AG04450 (cell line): ENCODE measurements at places on chromosomes 5 and 9.

DNA sequence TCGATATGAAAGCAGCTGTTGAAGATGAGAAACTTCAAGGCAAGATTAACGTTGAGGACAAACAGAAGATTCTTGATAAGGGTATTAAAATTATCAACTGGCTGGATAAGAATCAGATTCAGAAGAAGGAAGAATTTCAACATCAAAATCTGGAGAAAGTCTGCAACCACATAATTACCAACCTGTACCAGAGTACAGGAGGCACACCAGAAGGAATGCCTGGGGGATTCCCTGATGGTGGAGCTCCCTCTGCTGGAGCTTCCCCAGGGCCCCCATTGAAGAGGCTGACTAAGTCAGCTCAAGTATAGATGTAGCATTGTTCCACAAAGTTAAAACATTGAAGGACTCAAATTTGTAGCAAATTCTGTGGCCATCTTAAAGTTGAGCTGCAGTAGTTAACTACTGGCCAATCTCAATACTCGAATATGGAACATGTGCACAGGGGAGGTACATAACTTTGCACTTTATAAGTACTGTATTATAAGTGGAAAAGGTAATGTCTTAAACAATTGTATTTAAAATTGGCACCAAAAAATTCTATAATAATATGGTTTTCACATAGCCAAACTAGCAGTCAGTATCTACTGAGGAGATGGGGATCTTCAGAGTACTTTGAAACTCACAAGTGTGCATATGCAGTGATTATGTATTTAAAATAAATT, 237.5 kb downstream of the CHSY3 start:
- peak; percentile 10 for DNase-seq

GRCh38 chr5:150485693-150486401, 22.1 kb upstream of the NDST1 start:
- DNase-seq = no peak

- no peak for DNase-seq
These were observed 127.4 kb downstream of the PTTG1 start for GRCh38 chr5:160548949-160549645.

DNA sequence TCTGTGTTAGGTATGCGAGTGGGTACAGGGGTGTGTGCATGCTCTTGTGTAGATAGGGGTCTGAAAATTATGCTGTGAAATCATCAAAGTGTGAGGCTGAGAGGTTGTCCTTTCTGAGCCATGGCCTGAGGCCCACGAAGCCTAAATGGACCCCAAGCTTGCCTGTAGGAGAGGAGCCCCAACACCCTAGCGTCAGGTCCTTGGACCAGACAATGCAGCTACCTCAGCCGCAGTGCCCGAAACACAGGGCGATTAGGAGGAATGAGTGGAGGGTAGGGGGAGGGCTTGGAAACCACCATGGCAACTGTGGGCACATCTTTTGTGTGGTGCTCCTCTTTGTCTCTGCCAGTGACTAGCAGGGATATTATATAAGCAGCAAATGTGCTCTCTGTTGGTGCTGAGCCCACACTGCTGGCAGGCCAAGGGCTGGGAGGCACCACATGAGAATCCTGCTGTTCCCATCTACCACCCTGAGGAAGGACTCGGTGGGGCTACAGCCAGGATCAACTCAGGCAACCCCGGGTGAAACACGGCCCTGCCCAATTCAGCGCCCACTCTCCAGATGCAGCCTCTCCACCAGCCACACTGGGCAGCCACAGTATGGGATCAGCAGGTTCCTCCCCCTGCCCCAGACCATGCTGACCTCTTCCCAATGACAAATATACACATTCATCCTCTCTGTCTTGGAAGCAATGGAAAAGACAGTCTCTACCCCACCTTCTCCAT, 84.6 kb upstream of the FSTL4 start:
- no peak for DNase-seq

DNA sequence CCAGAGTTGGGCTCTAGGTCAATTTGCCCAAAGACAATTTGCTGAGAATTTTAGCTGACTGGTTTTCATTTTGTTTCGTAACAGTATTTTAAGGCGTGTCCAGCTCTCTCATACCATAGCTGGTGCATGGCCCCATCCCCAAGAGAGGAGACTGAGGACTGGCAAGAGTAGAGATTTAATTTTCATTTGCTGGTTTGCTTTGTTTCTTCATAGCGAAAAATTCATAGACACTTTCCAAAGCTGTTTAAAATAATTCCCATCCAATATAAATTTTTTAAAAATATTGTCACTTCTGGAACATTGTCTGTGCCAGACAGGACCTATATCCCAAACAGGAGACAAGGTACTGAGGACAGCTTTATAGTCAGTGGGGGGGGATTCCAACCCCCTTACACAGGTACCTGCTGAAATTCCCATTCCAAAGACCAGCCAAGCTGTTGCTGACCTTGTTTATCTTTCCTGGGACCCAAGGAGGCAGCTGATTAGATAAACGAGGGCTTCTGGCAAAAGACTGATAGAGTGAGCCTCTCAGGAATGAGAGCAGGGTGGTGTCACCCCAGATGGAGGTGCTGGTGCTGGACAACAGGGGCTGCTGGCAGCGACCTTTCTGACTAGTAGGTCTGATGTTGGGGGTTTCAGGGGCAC, 6.8 kb upstream of the ANGPTL2 start:
- no peak for DNase-seq

GRCh38 chr5:142491270-142491669, 166.4 kb upstream of the SPRY4 start:
- no peak for DNase-seq

DNA sequence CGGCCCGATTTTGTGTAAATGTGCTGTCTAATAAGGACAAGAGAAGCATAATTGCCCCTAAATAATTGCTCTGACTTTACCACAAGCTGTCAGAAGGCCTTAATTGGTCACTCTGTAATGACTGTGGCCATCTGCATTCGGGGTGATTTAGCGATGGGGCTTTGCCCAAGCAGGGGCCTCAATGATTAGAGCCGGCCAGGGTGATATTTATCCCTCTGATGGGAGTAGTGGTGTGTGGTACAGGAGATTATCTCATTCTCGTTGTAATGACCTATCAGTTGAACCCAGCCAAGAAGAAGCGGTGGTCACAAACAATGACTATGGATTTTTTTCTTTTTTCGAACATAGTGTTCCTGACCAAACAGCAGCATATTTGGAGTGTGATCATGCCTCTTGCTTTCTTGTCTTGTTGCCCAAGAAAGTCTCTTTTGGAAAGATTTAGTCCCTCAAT, 72.0 kb upstream of the SAP30L start:
- DNase-seq = no peak

DNA sequence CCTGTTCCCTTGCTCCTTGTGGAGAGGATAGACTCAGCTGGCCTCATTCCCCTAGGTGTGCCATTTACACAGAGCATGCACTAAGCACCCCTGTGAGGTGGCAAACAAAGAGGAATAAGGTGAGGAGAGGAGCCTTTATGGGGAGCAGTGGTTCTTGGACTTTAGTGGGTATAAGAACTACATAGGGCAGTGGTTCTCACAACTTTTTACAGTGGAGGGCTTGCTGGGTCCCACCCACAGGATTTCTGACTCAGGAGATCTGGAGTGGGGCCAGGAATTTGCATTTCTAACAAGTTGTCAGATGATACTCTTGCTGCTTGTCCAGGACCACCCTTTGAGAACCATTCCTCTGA, 42.0 kb downstream of the CSF1R start:
- DNase-seq = peak; percentile 63

DNA sequence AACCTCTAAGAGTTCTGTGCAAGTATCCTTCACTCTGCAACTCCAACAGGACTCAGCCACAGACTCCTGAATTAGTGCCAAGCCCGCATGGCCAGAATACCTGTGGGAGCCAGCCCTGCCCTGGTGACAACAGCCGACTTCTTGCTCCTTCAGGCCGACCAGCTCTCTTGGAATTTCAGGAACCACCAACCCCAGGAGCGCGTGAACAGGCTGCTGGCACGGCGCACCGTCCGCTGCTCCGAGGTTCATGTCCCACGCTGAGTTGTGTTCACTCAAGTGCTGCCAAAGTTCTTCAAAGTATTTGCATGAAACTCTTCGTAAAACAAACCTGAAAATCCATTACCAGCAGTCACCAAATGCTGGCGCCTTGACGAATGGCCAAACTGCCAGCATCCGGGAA, 232.8 kb downstream of the NR2F1-AS1 start:
- no peak for DNase-seq

- no peak for DNase-seq
These were observed 81.2 kb downstream of the ALDH1A1 start for GRCh38 chr9:72871685-72872084.

- DNase-seq = no peak
These were observed 14.2 kb upstream of the TTLL11 start for GRCh38 chr9:122107291-122107805.

- no peak for DNase-seq
These were observed 137.6 kb downstream of the TRPM3 start for GRCh38 chr9:70983723-70984295.

GRCh38 chr9:8725635-8726034, 926.1 kb upstream of the DMAC1 start:
- no peak for DNase-seq

DNA sequence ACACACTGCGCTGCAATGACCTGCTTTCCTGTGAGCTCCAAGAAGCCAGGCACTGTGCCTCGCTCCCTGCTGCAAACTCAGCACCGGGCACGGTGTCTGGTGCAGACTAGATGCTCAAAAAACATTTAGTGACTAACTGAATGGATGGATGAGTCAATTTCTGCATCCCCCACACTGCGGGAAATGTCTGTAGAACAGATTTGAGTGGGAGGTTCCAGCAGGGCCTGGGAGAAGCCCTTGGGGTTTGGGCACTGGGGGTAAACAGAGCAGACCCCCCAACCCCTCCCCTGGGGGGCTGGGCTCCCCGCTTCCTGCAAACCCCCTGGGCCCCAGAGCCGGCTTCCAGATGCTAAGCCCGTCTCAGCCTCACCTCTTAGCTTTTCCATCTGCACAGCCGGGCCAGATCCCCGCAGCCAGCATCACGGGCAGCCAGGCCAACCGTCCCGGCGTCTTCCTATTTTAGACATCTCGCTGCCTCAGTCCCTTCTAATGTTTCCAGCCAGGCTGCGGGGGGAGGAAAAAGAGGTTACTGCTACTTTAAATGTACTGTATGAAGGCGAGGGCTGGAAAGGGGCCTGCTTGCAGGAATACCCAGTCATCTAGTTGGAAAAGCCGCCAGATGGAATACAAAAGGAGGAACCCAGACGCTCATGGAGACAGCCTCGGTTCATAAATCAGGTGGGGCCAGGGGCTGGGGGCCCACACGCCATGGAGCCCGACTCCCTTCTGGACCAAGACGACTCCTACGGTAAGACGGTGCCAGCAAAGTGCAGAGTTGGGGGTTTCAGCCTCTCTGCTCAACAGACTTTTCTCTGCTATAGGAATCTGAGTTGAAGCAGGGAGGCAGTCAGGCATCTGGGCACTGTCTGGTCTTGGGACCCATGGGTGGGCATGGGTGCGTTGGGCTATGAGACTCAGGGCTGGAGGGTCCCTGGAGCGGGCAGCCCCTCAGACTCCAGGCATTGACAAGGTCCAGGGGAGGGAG, 67.1 kb upstream of the GGTA1 start:
- DNase-seq = no peak

DNA sequence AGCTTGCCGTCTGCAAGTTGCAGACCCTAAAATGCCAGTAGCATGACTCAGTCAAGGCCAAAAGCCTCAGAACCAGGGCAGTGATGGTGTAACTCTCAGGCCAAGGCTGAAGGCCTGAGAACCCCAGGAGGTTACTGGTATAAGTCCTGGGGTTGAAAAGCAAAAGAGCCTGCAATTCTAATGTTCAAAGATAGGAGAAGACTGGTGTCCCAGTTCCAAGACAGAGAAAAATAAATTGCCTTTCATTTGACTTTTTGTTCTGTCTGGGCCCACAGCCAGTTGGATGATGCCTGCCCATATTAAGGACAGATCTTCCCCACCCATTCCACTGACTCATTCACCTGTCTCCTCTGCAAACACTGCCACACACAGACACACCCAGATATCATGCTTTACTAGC, 673.2 kb downstream of the CDH18 start:
- DNase-seq = no peak

DNA sequence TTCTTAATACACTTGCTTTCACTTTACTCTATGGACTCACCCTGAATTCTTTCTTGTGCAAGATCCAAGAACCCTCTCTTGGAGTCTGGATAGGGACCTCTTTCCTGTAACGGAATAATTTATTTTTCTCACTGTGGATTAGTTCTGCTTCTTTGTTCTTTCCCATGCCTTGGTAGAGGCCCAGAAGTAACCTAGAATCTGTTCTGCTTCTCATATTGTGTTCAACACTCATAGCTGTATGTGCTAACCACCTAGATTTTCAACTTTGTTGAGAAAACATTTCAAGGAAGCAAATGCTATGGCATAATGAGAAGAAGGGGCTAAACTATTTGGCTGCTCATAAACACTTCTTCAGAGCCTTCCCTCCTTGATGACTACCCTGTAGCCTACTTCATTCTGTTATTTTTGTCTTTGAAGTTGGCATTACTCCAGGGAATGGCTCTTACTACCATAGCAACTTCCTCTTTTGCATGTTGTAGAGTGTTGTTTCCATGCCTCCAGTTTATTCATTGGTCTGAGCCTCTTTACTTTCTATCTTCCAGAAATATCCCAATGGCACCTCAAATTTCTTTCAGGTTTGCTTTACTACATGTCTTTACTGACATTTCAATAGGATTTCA, 74.3 kb downstream of the KIAA0825 start:
- no peak for DNase-seq

DNA sequence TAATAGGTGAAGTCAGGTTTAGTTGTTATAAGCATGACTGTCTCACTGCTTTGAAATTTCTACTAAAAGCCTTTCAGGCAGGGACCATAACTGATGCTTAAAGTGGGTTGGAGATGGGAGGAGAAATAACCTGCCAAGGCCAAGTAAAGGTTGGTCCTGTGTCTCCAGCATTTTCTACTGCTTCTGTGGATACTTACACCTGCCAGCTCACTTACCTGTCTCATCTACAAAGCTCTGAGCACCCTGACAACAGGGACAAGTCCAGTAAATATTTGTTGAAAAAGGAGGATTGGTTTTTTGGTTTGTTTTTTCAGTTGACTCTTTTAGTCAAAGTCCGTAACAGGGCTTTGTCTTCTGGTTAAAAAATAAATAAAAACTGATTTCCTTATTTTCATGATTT, 38.6 kb downstream of the GRAMD2B start:
- DNase-seq = no peak

- no peak for DNase-seq
These were observed 102.0 kb upstream of the ADAMTS19 start for GRCh38 chr5:129358069-129358468.

GRCh38 chr5:52821901-52822300, 34.2 kb downstream of the ITGA1 start:
- DNase-seq = no peak

DNA sequence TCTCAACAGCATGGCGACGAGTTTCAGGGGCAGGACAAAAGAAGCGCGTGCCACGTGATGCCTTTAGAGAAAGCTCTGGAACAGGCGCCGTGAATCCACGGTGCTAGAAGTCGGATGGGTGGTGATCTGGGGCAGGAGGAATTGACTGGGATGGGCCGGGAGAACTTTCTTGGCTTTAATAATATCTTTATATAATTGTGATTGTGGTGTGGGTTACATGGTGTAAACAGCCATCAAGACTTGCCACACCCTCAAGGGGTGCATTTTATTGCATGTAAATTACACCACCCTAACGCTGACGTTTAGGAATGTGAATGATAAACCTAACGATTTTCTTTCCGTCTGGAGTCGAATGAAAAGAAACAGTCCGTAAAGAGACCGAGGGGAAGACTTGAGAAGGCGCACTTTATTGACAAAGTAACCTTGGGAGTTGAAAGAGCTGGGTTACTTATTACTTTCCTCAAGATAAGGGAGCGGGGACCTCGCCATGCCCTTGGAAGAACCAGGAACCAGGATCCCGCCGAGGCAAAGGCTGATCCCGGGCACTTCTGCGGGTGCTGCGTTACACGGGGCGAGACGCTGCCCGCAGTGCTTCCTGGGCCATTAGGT, 8.5 kb downstream of the NRARP start:
- no peak for DNase-seq
